ENCODE measurements at places on chromosomes 13 and 19.

DNA sequence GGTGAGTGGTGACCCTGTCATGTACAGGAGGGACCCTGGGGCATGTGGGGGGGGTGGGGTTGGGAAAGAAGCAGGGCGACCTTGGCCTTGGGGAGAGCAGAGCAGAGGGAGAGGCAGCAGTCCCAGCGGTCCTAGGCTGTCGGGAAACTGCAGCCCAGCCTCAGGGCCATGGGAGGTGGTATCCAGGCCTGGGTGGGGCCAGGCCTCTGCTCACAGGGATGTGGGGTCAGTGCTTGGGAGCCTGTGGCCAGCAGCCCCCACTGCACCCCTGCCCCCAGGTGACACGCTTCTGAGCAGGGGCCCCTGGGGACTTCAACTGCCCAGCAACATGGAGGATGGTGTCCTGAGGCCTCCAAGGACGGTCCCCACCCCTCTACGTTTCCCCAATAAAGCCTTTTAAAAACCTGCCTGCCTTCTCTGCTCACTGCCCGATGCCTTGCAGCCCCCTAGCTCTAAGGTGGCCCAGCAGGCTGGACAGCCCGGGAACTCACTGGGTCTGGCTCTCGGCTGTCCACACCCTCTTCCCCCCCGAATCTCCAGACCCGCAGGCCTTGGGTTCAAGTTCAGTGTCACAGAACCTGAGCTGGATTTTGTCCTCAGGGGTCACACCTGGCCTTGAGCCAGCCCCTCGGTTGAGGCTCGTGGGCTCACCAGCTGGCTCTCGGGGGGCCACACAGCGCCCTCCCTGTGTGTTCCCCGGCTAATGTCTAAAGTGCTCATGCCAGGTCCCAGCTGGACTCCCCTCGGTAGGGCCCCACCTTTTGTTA is 6.9 kb downstream of the PNKP start:
- no peaks in the 10 kb centered on the region for H3K27me3 ChIP-seq
- H3K4me3 ChIP-seq = no peak overlapping the region
- no peak overlapping the region for H3K27ac ChIP-seq
- no peak for DNase-seq

DNA sequence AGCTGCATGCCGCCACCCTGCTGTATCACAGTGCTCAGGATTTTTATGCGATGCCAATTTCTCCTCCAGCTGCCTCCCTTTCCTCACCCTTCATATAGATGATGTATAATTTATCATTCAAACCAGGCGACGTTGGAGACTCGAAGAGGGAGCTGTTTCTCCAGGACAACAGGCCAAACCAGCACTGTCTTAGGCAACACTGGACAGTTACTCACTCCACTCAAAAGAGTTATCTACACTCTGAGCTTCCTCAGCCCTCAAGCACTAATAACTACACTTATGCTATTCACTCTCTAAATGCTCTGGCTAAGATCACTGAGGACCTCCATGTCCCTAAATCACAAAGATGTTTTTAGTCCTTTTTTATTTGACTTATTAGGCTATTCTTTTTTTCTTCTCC is 87.3 kb upstream of the RFC3 start:
- no peak for DNase-seq
- peaks cover 3% of the 10 kb centered on the region for H3K27me3 ChIP-seq

- peak; percentile 7 for DNase-seq
- no peaks in the 10 kb centered on the region for H3K36me3 ChIP-seq
- no peak overlapping the region for H3K27ac ChIP-seq
- H3K4me1 ChIP-seq = peaks cover 6% of the 10 kb centered on the region
Observed at GRCh38 chr13:30020726-30021312, 170.4 kb upstream of the UBL3 start.

GRCh38 chr13:40315416-40316064 is 350.9 kb downstream of the FOXO1 start:
- H3K27me3 ChIP-seq = peaks cover 3% of the 10 kb centered on the region
- H3K4me1 ChIP-seq = peaks cover 2% of the 10 kb centered on the region
- no peak for DNase-seq
- no peak overlapping the region for H3K4me3 ChIP-seq
- no peak overlapping the region for H3K27ac ChIP-seq
- H3K36me3 ChIP-seq = no peaks in the 10 kb centered on the region

- H3K27me3 ChIP-seq = no peaks in the 10 kb centered on the region
- no peaks in the 10 kb centered on the region for H3K4me1 ChIP-seq
- no peaks in the 10 kb centered on the region for H3K36me3 ChIP-seq
- no peak for DNase-seq
- H3K27ac ChIP-seq = no peak overlapping the region
Observed at GRCh38 chr19:22608441-22608840, 25.7 kb upstream of the ZNF492 start.

GRCh38 chr19:45153339-45154063 is 7.3 kb downstream of the NKPD1 start:
- H3K27me3 ChIP-seq = peaks cover 46% of the 10 kb centered on the region
- H3K4me1 ChIP-seq = peaks cover 28% of the 10 kb centered on the region
- peak overlapping the region; percentile 14 for H3K4me3 ChIP-seq
- DNase-seq = peak; percentile 56
- H3K36me3 ChIP-seq = peaks cover 10% of the 10 kb centered on the region

GRCh38 chr19:40561947-40562346 is 14.7 kb upstream of the SHKBP1 start:
- no peak overlapping the region for H3K4me3 ChIP-seq
- peaks cover 44% of the 10 kb centered on the region for H3K27me3 ChIP-seq
- H3K27ac ChIP-seq = no peak overlapping the region
- no peaks in the 10 kb centered on the region for H3K36me3 ChIP-seq

DNA sequence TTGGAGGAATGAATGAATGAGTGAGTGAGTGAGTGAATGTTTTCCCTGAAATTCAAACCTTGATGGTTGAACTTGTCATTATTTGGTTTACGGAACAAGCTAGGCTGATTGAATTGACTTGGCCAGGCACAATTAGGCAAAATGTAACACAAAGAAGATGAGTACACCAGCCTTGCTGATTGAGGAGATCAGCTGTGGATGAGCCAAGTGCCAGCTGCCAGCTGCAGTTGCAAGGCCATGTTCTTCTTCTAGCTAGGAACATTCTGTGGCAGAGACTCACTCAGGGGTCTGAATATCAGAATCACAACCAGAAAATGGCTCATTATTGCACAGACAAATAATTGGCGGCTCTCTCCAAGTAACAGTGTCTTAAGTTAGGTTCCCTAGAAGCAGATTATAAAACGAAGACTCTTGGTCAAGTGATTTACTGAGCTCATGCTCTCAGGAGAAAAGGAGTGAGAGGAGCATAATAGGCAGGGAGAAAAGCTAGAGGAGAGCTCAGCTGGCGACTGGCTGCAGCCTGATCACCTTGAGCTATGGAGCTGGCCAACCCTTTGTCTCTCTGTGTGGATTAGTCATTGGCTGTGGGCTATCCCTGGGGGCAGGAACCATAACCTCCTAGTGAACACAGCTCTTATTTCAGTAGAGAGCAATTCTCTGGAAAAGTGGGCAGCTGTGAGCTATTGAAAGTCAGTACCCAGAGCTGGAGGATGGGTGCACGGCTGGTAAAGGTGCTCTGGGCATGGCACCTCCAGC is 225.3 kb upstream of the SERP2 start:
- no peak for DNase-seq
- no peak overlapping the region for H3K27ac ChIP-seq
- peaks cover 5% of the 10 kb centered on the region for H3K4me1 ChIP-seq

GRCh38 chr19:789701-790060 is 7.6 kb upstream of the PTBP1 start:
- H3K36me3 ChIP-seq = no peaks in the 10 kb centered on the region
- peak overlapping the region; percentile 82 for H3K27ac ChIP-seq
- H3K27me3 ChIP-seq = no peaks in the 10 kb centered on the region
- peak; percentile 87 for DNase-seq

GRCh38 chr13:38624822-38625221 is 62.1 kb upstream of the FREM2 start:
- no peaks in the 10 kb centered on the region for H3K27me3 ChIP-seq
- no peaks in the 10 kb centered on the region for H3K4me1 ChIP-seq
- no peak for DNase-seq
- H3K4me3 ChIP-seq = no peak overlapping the region

GRCh38 chr19:19262190-19263057 is 10.7 kb downstream of the TM6SF2 start:
- peaks cover 10% of the 10 kb centered on the region for H3K4me1 ChIP-seq
- H3K36me3 ChIP-seq = no peaks in the 10 kb centered on the region
- DNase-seq = no peak
- no peak overlapping the region for H3K27ac ChIP-seq
- H3K4me3 ChIP-seq = no peak overlapping the region
- peaks cover 42% of the 10 kb centered on the region for H3K27me3 ChIP-seq

GRCh38 chr19:17565611-17566010 is 10.2 kb downstream of the COLGALT1 start:
- H3K4me1 ChIP-seq = no peaks in the 10 kb centered on the region
- H3K27ac ChIP-seq = no peak overlapping the region
- no peak overlapping the region for H3K4me3 ChIP-seq
- H3K36me3 ChIP-seq = peaks cover 77% of the 10 kb centered on the region
- no peaks in the 10 kb centered on the region for H3K27me3 ChIP-seq

DNA sequence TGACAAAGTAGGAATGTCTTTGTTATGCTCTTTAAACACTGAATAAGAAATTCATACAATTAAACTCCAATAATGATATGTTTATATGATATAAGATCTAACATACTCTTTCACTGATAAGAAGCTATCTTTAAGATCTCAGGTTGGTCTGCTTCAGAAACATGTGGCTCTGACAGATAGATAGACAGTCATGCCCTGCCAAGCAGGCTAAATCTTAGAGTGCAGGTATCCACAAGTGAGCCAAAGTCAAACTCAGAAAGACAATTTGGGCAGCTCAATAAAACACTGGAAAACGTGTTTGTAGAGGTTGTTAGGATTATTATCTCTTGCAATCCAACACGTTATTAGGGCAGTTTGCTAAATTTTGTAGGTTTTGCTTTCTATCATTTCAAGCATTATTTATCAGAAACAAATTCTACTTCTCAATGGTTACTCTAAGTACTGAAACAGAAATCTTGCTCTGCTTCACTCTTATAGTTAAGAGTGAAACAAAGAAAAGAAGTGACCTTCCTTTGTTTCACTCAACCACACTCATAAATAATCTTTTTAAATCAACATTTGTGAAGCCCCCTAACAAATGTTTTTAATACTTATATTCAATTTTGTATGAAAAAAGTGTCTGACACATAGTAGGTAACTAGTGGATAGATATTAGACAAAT is 1255.6 kb downstream of the DIAPH3 start:
- H3K4me3 ChIP-seq = no peak overlapping the region
- H3K36me3 ChIP-seq = no peaks in the 10 kb centered on the region
- DNase-seq = no peak
- no peaks in the 10 kb centered on the region for H3K4me1 ChIP-seq
- no peak overlapping the region for H3K27ac ChIP-seq

DNA sequence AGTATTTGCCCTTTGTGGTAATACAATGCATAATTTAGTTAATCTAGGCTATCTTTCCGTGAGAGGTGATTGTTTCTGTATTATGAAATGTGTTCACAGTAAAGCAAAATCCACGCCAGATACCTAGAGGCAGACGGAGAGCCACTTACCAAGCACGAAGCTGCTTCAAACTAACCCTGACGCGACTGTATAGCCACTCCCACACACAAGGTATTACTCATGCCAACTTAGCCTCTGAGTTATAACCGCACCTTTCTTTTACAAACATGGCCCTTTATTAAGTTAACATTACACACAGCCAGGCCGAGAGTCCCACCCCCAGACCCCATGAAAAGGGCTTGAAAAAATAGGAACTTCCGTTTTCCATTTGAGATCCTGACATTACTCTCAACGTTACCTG is 185.7 kb downstream of the ABCC4 start:
- H3K36me3 ChIP-seq = peaks cover 10% of the 10 kb centered on the region
- H3K4me1 ChIP-seq = no peaks in the 10 kb centered on the region
- H3K27me3 ChIP-seq = no peaks in the 10 kb centered on the region

DNA sequence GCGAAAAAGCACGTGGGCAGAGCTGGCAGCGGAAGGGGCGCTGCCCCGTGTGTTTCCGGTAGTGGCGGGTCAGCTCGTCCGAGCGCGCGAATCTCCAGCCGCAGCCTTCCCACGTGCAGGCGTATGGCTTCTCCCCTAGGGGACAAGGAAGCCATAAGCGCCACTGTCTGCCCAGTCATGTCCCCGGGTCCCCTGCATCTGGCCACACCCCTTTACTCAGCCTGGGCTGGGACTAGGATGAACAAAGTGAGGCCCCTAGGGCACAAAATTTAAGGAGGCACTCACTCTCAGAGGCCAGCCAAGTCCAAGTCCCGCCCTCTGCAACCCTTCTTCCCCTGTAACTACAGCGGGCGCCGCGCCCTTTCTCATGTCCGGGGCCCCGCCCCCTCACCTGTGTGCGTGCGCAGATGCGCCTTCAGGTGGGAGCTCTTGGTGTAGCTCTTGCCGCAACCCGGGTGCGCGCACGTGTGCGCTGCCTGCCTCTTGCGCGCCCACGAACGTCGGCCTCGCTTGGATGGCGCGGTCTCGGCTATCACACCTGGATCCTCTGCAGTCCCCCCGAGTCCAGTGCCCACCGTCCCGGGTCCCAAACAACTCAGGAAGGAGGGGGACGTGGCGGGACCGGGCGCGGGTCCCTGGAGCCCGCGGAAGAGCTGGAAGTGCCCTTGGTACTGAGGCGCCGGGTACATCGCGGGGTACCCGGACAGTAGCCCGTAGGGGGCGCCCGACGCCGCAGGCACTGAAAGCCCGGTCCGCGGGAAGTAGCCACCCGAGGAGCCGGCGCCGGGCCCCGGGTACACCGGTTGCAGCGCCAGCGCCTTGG is 1.9 kb downstream of the KLF1 start:
- H3K36me3 ChIP-seq = no peaks in the 10 kb centered on the region
- no peak overlapping the region for H3K27ac ChIP-seq
- peak; percentile 30 for DNase-seq
- H3K4me3 ChIP-seq = peak overlapping the region; percentile 29
- H3K4me1 ChIP-seq = peaks cover 18% of the 10 kb centered on the region

DNA sequence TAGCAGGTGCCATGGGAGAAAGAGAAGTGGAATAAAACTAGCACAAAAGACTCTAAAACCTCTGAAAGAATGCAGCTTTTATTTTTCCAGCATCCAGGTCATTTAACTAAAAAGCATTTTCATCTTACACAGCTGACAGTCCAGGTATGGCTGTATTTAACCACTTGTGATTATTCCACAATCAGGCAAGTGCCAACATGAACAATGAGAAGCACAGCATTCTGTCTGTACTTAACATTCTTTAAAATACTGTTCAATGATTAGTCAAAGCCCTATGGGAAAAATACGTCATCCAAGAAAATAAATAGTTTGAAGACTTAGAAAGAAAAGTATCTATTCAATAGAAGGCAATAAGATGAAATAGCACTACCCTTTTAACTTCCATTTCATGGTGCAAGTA is 246.9 kb downstream of the LIG4 start:
- H3K4me3 ChIP-seq = no peak overlapping the region
- no peak overlapping the region for H3K27ac ChIP-seq
- no peak for DNase-seq
- H3K36me3 ChIP-seq = no peaks in the 10 kb centered on the region

- DNase-seq = no peak
- H3K4me3 ChIP-seq = no peak overlapping the region
- no peaks in the 10 kb centered on the region for H3K4me1 ChIP-seq
- H3K27me3 ChIP-seq = no peaks in the 10 kb centered on the region
- no peak overlapping the region for H3K27ac ChIP-seq
- H3K36me3 ChIP-seq = peaks cover 17% of the 10 kb centered on the region
Observed at GRCh38 chr13:73984201-73984600, 150.0 kb downstream of the KLF12 start.

GRCh38 chr19:10694706-10695307 is 6.4 kb upstream of the QTRT1 start:
- H3K27ac ChIP-seq = no peak overlapping the region
- peaks cover 22% of the 10 kb centered on the region for H3K4me1 ChIP-seq
- H3K36me3 ChIP-seq = peaks cover 31% of the 10 kb centered on the region
- no peak overlapping the region for H3K4me3 ChIP-seq

Data from mesenchymal stem cell (in vitro differentiated cells and primary cell).